T-cell (primary cell): ENCODE measurements at places on chromosomes 4 and X.

GRCh38 chrX:37455381-37455780 is 106.2 kb downstream of the PRRG1 start:
- no peak for DNase-seq

- DNase-seq = no peak
These were observed 12.4 kb upstream of the ELF2 start for GRCh38 chr4:139189417-139189749.

GRCh38 chr4:46994007-46994405 is 625 bp upstream of the GABRA4 start:
- no peak for DNase-seq

- no peak for DNase-seq
These were observed 1101.0 kb upstream of the PCDH7 start for GRCh38 chr4:29619168-29619567.

- peak; percentile 52 for DNase-seq
These were observed 140.3 kb upstream of the SH3RF1 start for GRCh38 chr4:169410839-169411770.

- no peak for DNase-seq
These were observed 141.4 kb downstream of the NAA11 start for GRCh38 chr4:79184476-79184875.

GRCh38 chrX:11678158-11678557 is 12.4 kb upstream of the ARHGAP6 start:
- DNase-seq = no peak

DNA sequence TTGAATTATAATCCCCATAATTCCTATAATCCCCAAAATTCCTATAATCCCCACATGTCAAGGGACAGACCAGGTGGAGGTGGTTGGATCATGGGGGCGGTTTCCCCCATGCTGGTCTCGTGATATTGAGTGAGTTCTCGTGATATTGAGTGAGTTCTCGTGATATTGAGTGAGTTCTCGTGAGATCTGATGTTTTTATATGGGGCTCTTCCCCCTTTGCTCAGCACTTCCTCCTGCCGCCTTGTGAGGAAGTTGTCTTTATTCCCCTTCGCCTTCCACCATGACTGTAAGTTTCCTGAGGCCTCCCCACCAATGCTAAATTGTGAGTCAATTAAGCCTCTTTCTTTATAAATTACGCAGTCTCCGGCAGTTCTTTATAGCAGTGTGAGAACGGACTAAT is 36.6 kb upstream of the GPR78 start:
- no peak for DNase-seq

GRCh38 chr4:15339737-15340136 is 88.1 kb upstream of the C1QTNF7 start:
- no peak for DNase-seq

DNA sequence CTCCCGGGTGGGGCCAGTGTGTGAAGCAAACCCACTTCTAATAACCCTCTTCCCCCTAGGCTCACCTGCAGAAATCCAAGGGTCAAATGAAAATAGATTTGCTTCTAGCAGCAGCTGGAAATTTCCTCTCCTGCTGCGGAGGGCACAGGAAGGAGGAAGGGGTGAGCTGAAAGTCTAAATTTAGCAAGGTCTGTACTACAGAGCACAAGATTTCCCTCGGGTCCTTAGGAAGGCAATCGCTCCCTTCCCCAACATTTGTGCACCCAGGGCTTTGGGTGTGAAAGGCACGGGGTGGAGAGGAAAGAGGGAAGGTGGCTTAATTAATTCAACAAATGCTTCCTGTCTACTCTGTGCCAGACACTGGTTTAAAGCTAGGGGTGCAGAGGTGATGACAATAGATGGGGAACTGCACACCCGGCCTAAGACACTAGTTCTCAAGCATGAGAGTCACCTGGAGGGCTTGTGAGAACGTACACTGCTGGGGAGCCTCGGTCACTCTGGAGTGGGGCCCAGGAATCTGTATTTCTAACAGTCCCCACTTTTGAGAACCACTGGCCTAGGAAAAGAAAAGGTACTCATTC is 204.4 kb downstream of the NSUN7 start:
- DNase-seq = no peak

DNA sequence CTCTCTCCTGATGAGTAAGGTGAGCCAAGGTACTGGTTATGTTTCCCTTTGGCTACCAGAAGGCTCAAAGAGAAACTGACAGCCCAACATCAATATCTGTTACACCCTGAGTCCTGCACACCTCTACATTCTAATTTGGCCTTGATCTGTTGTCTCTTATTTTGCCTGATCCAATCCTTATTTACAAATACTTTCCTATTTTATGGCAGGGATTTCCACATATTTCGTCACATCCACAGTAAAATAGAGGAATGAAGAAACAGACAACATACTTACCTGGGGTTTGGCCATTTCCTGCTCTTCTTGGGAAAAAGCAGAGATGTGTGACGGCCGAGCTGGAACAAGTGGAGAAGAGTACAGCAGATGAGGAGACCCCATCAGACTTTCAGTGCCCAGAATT is 1.5 kb downstream of the ZNF182 start:
- no peak for DNase-seq
